ENCODE measurements at places on chromosomes 5 and 9. TPM values are rescaled to one million over a fixed set of nuclear protein-coding genes. Genes with fewer than 3 reads are reported as not detected.
A peak's percentile ranks its signal among the peaks of the same experiment; 100 is the strongest.

The AGTPBP1 gene
- total RNA-seq, result 38.0 TPM

The UGT3A2 gene
- 0.21 TPM for total RNA-seq

The TRMT10B gene
- 4.6 TPM for total RNA-seq

The FAM53C gene
- total RNA-seq, result 27.8 TPM

The WDR70 gene
- total RNA-seq, result 48.6 TPM

The PLPP7 gene
- total RNA-seq, result 81.3 TPM

The LHX2 gene
- 4.2 TPM for total RNA-seq

The CER1 gene
- total RNA-seq, result not detected

The PCDHB13 gene
- total RNA-seq, result 4.4 TPM

The PCDHB10 gene
- 6.1 TPM for total RNA-seq

The ZDHHC12 gene
- total RNA-seq, result 4.1 TPM

The SLC27A6 gene
- 11.2 TPM for total RNA-seq

The IL5 gene
- total RNA-seq, result not detected

The CFAP77 gene
- not detected for total RNA-seq

The CATSPER3 gene
- total RNA-seq, result not detected

DNA sequence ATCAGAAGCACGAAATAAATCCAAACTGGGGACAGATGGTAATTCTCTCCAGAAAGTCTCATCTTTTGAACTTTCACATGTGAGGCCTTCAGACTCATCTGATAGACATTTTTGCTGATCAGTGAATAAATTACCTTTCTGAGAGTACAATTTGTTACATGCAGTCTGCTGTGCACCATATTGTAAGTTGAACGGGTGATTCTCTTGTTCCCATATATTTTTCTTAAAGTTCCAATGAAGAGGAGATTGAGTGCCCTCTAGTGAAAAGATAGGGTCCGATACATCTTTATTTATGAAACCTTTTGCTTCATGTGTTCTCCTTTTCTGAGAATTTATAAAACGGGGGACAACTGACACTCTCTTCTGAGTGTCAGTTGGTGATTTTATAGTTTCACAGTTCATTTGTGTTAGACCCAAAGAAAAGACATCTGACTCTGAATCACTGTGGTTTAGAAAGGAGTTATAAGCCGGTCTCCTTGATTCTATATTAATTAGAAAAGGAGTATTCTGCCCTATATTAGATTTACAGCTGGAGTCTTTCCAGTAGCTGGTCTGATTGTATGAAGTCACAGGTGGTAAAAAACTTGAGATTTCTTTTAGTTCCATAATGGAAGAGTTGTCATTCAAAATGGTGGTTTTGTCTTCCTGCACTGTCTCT lies 30.4 kb downstream of the GNG10 start:
- peak; percentile 67 for DNase-seq

GRCh38 chr5:133715616-133716015 lies 103.3 kb upstream of the FSTL4 start:
- DNase-seq, result no peak

- DNase-seq, result no peak
Observed at GRCh38 chr9:88820055-88820454, 171.2 kb upstream of the S1PR3 start.

DNA sequence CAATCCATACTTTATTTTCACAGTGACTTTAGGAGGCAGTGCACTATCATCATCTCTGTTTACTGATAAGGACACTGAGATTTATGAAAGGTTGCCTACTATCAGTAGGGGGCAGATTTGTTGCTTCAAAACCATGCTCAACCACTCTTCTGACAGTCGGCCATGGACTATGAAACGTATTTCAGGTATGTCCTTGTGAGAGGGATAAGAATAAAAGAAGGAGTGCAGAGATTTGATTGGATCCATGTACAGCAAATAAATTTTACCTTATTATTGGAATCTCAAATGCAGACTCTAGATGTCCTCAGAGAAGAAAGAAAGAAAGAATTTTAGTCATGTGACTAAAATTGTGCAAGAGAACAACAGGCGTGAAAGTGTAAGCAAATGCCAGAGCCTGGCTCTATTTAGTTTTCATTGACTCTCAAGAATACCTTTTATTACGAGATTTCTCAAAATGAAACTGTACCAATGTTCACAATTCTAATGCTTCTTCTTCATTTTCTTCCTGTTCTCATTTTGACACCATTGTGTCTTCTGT lies 296.6 kb upstream of the RASA1 start:
- no peak for DNase-seq

- no peak for DNase-seq
Observed at GRCh38 chr5:147539053-147539452, 29.2 kb upstream of the DPYSL3 start.

DNA sequence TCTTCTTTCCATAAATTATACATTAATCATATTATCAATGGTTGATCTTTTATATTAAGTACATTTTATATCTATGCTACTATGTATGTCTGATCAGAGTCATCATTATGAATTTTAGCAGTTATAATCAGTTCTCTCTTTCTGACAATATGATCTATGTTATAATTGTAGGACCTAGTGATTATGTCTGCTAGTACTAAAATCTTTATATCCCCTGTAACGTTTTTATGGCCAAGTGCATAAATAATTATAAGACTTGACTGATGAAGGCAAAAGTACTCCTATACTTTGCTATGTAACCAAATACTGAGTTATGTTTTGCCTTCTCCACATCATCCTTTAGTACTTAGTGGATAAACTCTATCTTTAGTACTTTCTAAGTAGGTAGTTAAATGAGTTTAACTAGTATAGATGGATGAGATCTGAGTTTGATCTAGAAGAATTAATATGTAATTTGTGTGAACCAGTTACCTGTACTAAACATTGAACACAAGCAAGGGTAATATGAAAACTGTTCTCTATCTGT lies 75.4 kb downstream of the SLF1 start:
- DNase-seq, result no peak

DNA sequence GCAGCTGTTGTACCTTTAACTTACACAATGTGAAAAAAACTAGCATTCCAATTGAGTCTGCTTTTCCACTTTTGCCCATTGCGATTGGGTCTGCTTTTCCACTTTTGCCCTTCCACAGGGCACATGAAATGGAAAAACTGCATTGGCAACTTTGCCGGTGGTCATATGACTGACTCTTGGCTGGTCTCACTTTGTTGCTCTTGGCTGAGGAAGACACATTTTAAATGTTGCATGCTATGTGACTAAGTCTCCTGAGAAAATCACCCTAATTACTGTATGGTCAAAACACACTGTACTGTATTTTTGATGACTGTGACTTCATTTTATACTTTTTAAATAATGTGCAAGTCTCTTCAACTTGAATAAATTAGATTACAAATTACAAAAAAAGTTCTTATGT lies 1.6 kb upstream of the OXCT1 start:
- peak; percentile 68 for DNase-seq

- DNase-seq, result no peak
Observed at GRCh38 chr5:178791976-178792375, 61.5 kb upstream of the ZNF354A start.

GRCh38 chr9:104863180-104863883 lies 64.6 kb downstream of the ABCA1 start:
- DNase-seq, result peak; percentile 86

DNA sequence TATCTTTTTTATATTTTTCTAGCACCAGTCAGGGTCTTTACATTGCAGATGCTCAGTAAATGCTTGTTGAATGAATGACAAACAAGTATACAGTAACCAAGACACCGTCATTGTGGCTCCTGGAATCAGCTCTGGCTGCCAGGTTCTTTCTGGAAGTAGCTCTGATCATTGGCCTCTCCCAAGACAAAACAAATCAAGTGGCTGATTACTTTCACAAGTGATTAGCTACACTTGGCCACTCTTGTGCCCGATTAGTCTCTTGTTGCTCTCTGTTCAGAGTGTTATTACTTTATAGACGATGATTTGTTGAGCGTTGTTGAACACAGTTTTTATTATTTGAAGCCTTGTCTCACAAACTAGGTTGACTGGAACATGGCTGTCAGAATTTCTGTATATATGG lies 119.6 kb upstream of the TLX3 start:
- no peak for DNase-seq

- DNase-seq, result no peak
Observed at GRCh38 chr9:114011313-114011712, 66.8 kb downstream of the AMBP start.

DNA sequence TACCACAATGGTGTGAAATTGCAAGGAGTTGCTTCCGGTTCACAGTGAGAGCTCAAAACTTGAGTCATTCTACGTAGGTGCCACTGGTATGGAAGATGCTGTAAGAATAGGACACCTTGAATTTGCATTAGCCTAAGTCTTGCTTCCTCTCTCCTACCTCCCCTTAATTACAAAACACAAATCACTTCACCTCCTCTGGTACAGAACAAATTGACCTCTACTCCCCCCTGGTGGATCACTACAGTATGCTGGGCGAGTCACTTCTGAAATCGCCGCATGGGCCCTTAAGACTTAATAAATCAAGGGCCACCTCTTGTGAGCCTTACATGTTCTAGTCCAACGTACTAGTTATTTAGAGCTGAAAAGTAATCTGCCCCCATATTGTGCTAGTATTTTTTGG lies 145.3 kb upstream of the SMARCA2 start:
- DNase-seq, result peak; percentile 38

DNA sequence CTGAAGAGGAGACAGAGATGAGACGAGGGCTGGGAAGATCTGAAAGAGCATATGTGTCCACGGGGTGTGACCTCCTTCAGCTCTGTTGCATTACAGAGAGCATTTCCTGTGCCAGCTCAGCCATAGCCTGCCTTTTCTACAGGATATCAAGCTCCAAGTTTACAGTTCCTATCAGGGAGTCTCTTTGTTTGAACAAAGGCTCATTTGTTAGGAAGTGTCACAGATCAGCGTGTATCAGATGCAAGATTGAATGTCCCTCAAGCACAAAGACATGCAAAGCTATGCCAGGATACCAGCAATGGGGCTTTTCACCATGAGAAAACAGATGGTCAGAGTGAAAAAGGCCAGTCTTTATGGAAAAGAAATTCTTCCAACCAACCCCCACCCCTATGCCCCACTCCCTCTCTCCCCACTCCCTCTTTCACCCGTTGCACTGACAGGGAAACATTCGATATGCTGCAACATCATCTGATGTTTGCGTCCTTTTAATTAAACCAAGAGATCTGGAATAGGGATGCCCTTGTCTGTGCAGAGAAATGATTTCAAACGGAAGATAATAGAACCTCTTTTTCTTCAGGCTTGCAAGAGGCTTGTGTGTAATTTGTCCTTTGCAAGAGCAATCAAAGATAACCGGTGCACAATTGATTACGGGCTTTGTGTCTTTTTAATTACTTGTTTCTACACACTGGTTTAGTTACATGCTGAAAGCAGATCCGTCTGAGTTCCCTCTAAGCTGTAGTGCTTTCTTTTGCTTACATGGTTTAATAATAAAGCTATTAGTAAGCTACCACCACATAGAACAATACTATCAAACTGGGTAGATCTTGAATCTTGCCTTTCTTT lies 263.1 kb upstream of the RGMB start:
- peak; percentile 91 for DNase-seq

DNA sequence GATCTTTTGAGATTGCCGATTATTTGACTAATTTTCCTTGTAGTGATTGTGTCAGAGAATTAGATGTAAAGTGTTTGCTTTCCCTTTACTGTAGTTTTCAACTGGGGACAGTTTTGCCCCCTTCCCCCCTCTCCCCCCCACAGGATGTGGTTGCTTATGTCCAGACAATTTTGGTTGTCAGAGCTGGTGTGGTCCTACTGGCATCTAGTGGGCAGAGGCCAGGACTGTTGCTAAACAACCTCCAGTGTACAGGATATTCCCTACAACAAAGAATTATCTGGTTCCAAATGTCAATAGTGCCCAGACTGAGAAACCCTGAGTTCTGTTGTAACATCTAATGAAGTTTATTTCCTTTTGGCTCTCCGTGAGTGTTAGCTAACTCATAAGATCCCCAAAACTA lies 20.0 kb downstream of the TMEFF1 start:
- DNase-seq, result no peak

DNA sequence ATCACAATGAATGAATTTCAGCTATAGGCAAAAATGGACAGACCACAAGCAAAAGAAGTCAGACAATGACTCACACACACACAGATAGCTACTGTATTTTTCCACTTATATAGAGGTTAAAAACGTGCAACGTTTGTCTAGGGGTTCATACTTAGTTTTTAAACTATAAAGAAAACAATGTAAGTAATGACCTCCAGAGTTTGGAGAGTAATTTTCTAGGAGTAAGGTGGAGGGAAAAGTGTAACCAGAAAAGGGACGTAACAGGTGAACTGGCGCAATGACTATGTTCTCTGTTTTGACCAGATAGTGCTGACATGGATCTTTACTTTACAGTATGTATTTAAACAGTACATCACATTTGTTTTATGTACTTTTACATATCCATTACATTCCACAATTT lies 51.1 kb downstream of the FNIP1 start:
- no peak for DNase-seq

GRCh38 chr9:14356351-14357265 lies 42.7 kb upstream of the NFIB start:
- DNase-seq, result peak; percentile 37

GRCh38 chr5:97142521-97143254 lies at the start of gene LIX1:
TSS of gene LIX1 (minus strand) at chr5:97142611. CDS start at chr5:97142576, 35 bp downstream.
- peak; percentile 85 for DNase-seq

GRCh38 chr9:76761448-76761847 lies 2.8 kb upstream of the PCA3 start:
- no peak for DNase-seq

GRCh38 chr9:251398-251797 lies 36.7 kb downstream of the DOCK8 start:
- no peak for DNase-seq

DNA sequence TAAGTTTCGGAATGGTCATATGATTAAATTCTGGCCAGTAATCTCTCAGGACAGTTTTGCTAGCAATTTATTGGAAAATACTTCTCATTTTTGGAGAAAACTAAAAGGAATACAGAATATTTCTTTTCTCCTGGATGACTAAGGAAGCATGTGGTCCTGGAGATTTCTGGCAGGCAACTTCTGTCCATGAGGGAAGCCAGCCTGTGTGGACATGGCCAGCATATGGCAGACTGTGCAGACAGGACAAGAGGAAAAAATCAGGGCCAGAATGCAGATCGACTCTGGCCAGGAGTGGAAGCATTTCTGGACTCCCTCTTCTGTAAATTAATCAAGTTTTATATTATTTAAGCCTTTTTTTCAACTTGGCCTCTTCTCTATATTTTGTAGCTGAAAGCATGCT lies 100.4 kb upstream of the CDH18 start:
- DNase-seq, result no peak

DNA sequence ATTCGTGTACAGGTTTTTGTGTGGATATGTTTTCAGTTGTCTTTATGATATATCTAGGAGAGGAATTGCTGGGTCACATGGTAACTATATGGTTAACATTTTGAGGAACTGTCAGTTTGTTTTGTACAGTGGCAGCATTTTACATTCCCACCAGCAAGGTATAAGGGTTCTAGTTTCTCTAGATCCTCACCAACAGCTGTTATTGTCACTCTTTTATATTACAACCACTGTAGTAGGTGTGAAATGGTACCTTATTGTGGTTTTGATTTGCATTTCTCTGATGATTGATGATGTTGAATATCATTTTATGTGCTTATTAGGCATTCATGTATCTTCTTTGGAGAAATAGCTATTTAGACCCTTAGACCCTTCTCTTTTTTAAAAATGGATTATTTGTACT lies 82.9 kb downstream of the CCDC171 start:
- DNase-seq, result no peak
